Stimulated activated CD4-positive, alpha-beta T cell treated with anti-CD3 and anti-CD28 coated beads, Interleukin-4, amount 100 ng/mL, for 24 hours (primary cell): ENCODE measurements at places on chromosomes 1 and 21.

GRCh38 chr1:212971312-212971711 lies 21.0 kb downstream of the VASH2 start:
- DNase-seq: no peak

DNA sequence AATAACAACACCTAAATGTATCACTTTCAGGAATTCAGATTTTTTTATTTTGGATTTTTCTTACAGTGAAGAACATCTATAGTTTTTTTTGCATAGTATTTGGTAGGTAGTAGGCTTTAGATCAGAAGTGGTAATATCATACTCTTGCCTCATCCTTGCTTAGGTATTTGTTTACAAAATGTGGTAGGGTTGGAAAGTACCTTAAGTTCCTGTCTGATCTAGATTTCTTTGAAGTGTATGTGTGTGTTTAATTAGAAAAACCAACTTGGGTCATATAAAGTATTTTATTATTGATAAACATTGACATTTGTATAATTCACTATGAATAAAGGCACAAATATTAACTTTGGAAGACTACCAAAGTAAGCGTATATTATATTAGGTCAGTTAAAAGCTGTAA lies 85.3 kb upstream of the GPR88 start:
- no peak for DNase-seq

- DNase-seq: no peak
These were observed 21.7 kb upstream of the ZBTB21 start for GRCh38 chr21:42031816-42032215.

GRCh38 chr1:22286491-22286890 lies 143.6 kb upstream of the WNT4 start:
- no peak for DNase-seq

DNA sequence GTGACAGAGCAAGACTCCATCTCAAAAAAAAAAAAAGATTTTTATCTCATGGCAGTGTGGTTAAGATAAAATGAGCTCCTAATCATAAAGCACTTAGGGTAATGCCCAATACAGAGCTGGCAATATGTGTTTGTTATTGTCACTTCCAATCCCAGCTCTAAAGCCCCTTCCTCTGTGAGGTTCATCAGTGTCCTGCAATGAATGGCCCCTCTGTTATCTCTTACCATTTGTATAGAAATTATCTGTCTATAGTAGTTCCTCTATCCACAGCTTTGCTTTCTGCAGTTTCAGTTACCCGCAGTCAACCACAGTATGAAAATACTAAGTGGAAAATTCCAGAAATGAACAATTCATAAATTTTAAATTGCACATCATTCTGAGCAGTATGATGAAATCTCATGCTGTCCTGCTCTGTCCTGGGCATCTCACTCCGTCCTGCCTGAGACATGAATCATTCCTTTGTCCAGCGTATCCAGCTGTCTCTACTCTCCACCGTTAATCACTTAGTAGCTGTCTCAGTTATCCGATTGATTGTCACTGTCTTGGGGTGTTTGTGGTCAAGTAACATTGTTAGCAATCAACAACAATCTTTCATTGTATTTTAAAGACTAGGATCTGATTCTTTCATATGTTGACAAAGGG lies 50.2 kb upstream of the DNAH14 start:
- DNase-seq: no peak
